ENCODE measurements at places on chromosomes 16 and 17.

DNA sequence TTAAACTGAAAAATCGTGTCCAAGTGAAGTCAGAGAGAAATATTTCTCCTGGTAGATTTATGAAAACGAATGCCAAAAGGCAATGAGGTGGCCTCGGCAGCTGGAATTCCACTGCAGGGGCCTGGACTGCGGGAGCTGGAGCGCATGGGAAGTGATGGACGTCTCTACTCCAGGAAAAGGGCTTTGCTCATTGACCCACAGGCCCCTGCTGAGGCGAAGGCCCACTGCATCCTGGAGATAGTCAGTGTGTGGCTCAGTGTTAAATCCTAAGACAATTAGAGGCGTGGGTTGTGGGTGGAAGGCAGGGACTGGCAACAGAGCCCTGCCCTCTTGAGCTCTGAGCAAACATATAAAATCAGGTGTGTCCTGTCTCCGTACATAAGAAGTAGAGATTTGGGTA lies 191.4 kb downstream of the SLC39A11 start:
- DNase-seq: no peak

DNA sequence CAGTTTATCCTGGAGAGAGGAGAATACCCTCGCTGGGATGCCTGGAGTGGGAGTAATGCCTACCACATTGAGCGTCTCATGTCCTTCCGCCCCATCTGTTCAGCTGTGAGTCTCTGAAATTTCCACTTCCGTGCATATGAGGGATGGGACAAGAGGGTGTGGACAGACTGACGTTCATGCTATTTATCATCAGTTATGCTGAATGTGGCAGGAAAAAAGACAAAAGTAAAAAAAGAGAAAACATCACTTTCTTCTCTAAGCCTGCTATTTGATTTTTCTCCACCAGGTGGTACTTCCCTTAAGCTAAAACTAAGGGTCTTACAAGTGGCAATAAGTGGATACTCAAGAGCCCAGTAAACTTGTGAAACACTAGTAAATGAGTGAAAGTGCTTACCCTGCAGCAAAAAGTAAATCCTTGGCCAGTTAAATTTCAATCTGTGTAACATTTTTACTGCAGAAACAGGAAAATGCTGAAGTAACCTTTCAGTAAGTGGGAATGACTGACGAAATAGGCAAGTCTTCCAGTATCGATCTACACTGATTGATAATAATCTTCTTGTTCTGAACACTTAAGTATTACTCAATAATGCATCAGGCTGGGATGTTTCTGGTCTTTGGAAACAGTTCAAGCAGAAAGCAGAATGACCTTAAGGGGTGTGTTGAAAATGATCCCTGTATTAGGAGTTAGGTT lies 5.6 kb downstream of the CRYBA1 start:
- DNase-seq: no peak

DNA sequence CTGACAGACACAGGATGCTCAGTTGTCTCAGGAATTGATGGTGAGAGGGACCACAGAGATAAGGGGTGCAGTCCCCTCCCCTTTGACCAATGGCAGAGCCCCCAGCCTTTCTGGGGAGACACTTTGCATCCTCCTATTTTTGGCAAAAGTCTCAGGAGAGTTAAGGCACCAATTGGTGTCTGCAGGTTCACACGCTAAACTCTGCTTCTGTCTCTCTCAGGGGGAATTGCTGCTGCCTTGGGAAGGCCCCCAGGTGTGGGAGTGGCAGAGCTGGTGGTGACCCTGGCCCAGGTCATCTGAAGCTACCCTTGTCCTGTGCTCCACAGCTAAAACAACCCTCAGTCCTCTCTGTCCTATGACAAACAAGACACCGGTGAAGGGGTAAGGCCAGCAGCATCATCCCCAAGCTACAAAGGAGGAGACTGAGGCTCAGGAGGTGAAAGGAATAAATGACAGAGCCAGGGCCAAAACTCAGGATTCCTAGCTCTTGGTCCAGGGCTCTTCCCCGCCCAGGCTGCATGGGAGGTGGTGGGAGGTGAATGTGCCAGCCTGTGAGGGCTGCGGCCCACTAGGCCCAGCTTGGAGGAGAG lies 20.3 kb downstream of the OSBPL7 start:
- no peak for DNase-seq

- no peak for DNase-seq
Observed at GRCh38 chr17:79655672-79656290, 44.9 kb upstream of the RBFOX3 start.

GRCh38 chr17:82252511-82253178 lies 20.9 kb downstream of the CSNK1D start:
- no peak for DNase-seq

Data from stromal cell of bone marrow (primary cell).